Esophagus squamous epithelium (tissue), 5 donors: ENCODE measurements at places on chromosomes 3 and 15. TPM values are rescaled to one million over a fixed set of nuclear protein-coding genes. Genes with fewer than 3 reads are reported as not detected.

The SLC22A13 gene
- total RNA-seq, result not detected

- no peaks in the 10 kb centered on the region for H3K27me3 ChIP-seq
- no peak overlapping the region for H3K4me3 ChIP-seq
- DNase-seq, result no peak
- no peaks in the 10 kb centered on the region for H3K36me3 ChIP-seq
Observed at GRCh38 chr15:41940441-41940857, 31.9 kb downstream of the EHD4 start.

The ACKR2 gene
- 3.1 TPM for total RNA-seq

DNA sequence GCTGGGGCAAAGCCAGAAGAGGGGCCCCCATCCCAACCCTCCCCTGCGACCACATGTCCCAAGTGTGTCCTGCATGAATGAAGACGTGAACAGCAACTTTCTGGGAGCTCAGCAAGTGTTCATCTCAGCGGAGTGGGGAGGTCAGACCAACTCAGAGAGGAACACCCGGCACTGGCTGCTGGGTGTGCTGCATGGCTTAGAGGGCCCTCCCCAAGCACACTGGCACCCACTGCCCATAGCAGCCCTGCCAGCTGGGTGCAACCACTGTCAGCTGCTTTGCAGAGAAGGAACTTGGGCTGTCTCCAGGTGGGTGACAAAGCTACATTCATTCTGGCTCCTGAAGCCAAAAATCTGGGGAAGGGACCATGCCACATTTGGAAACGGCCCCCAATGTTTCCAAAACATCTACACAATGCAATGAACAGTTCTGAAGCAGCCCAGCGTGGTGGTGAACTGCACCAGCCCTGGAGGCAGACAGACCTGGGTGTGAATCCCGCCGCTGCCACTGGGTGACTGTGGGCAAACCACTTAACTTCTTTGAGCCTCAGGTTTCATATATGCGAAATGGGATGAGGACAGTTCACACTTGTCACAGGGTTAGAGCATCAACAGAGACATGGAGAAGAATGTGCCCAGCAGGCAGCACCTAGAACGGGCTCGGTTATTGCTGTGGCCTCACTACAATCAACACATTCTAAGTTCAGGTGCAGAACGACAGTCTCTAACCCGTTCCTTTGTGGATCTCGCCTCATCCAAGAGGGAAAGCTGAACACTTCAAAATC is 145.4 kb downstream of the NUP210 start:
- H3K4me1 ChIP-seq, result peaks cover 26% of the 10 kb centered on the region
- H3K27me3 ChIP-seq, result peaks cover 45% of the 10 kb centered on the region
- no peaks in the 10 kb centered on the region for H3K36me3 ChIP-seq
- no peak overlapping the region for H3K4me3 ChIP-seq
- no peak for DNase-seq

GRCh38 chr3:103672346-103672745 is 1237.5 kb downstream of the ZPLD1 start:
- H3K27me3 ChIP-seq, result no peaks in the 10 kb centered on the region
- no peaks in the 10 kb centered on the region for H3K36me3 ChIP-seq
- H3K4me1 ChIP-seq, result no peaks in the 10 kb centered on the region
- H3K27ac ChIP-seq, result no peak overlapping the region
- no peak for DNase-seq

The TMC3 gene
- not detected for total RNA-seq

DNA sequence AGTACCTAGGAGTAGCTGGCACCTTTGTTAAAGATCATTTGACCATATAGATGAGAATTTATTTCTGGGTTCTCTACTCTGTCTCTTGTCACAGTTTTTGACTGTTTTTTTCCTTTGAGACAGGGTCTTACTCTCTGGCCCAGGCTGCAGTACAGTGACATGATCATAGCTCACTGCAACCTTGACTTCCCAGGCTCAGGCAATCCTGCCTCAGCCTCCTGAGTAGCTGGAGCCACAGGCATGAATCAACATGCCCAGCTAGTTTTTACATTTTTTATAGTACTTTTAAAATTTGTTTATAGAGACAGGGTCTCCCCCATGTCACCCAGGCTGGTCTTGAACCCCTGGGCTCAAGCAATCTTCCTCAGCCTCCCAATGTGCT is 45.0 kb downstream of the BCL2L10 start:
- H3K36me3 ChIP-seq, result no peaks in the 10 kb centered on the region
- H3K4me3 ChIP-seq, result no peak overlapping the region
- H3K27me3 ChIP-seq, result no peaks in the 10 kb centered on the region
- H3K4me1 ChIP-seq, result peaks cover 58% of the 10 kb centered on the region
- no peak for DNase-seq

The UROC1 gene
- not detected for total RNA-seq

The CHDH gene
- total RNA-seq, result 2.1 TPM

DNA sequence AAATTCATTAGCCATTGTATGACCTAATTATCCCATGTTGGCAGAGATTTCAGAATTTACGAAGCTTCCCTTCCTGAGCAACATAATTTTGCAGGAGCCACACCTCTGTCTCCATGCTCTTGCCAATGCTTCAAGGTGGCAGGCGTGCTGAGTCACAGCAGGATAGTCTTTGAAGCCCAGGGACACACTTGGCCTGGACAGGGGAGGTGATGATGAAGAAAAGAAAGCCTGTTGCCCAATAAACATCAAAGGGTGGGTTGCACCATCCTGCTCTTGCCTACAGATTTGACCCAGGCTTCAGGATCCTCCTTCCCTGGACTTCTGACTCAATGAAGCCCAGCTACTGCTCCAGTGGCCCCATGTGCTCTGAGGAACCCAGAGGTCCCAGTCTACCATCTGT is 117.1 kb downstream of the MINAR1 start:
- no peak overlapping the region for H3K27ac ChIP-seq
- no peak for DNase-seq
- no peaks in the 10 kb centered on the region for H3K27me3 ChIP-seq
- no peaks in the 10 kb centered on the region for H3K4me1 ChIP-seq
- no peaks in the 10 kb centered on the region for H3K36me3 ChIP-seq

- H3K4me1 ChIP-seq, result peaks cover 46% of the 10 kb centered on the region
- no peaks in the 10 kb centered on the region for H3K36me3 ChIP-seq
- H3K27ac ChIP-seq, result peak overlapping the region; percentile 85
- peak overlapping the region; percentile 96 for H3K4me3 ChIP-seq
- peaks cover 30% of the 10 kb centered on the region for H3K27me3 ChIP-seq
Observed at GRCh38 chr3:158110658-158111018, 749 bp downstream of the RSRC1 start.

The HCLS1 gene
- 25.8 TPM for total RNA-seq

The MST1R gene
- 5.4 TPM for total RNA-seq

GRCh38 chr3:190877925-190878324 is 15.4 kb upstream of the GMNC start:
- no peak overlapping the region for H3K4me3 ChIP-seq
- no peak overlapping the region for H3K27ac ChIP-seq
- DNase-seq, result no peak
- H3K27me3 ChIP-seq, result no peaks in the 10 kb centered on the region
- no peaks in the 10 kb centered on the region for H3K36me3 ChIP-seq

The DENND4A gene
- total RNA-seq, result 22.3 TPM

The TCF12 gene
- total RNA-seq, result 28.5 TPM

GRCh38 chr3:172687501-172687900 is 23.4 kb downstream of the NCEH1 start:
- H3K27me3 ChIP-seq, result no peaks in the 10 kb centered on the region
- no peak overlapping the region for H3K27ac ChIP-seq
- H3K4me3 ChIP-seq, result no peak overlapping the region
- peaks cover 3% of the 10 kb centered on the region for H3K4me1 ChIP-seq

GRCh38 chr15:30033211-30033610 is 49.5 kb upstream of the GOLGA8J start:
- no peaks in the 10 kb centered on the region for H3K36me3 ChIP-seq
- DNase-seq, result no peak
- no peaks in the 10 kb centered on the region for H3K4me1 ChIP-seq
- no peak overlapping the region for H3K27ac ChIP-seq
- no peaks in the 10 kb centered on the region for H3K27me3 ChIP-seq

GRCh38 chr3:38551026-38551832 is 55.1 kb downstream of the EXOG start:
- H3K27me3 ChIP-seq, result no peaks in the 10 kb centered on the region
- no peak overlapping the region for H3K4me3 ChIP-seq
- no peak overlapping the region for H3K27ac ChIP-seq
- no peaks in the 10 kb centered on the region for H3K4me1 ChIP-seq
- no peak for DNase-seq
- H3K36me3 ChIP-seq, result no peaks in the 10 kb centered on the region

The GNAT1 gene
- total RNA-seq, result not detected

- no peaks in the 10 kb centered on the region for H3K36me3 ChIP-seq
- no peak overlapping the region for H3K4me3 ChIP-seq
- no peak overlapping the region for H3K27ac ChIP-seq
- DNase-seq, result no peak
- H3K27me3 ChIP-seq, result no peaks in the 10 kb centered on the region
Observed at GRCh38 chr15:22735781-22736180, 50.7 kb upstream of the NIPA1 start.

- H3K27ac ChIP-seq, result no peak overlapping the region
- H3K4me1 ChIP-seq, result peaks cover 49% of the 10 kb centered on the region
- H3K4me3 ChIP-seq, result no peak overlapping the region
- H3K36me3 ChIP-seq, result no peaks in the 10 kb centered on the region
Observed at GRCh38 chr3:57778494-57778893, 22.4 kb downstream of the SLMAP start.

The BTD gene
- total RNA-seq, result 7.7 TPM

DNA sequence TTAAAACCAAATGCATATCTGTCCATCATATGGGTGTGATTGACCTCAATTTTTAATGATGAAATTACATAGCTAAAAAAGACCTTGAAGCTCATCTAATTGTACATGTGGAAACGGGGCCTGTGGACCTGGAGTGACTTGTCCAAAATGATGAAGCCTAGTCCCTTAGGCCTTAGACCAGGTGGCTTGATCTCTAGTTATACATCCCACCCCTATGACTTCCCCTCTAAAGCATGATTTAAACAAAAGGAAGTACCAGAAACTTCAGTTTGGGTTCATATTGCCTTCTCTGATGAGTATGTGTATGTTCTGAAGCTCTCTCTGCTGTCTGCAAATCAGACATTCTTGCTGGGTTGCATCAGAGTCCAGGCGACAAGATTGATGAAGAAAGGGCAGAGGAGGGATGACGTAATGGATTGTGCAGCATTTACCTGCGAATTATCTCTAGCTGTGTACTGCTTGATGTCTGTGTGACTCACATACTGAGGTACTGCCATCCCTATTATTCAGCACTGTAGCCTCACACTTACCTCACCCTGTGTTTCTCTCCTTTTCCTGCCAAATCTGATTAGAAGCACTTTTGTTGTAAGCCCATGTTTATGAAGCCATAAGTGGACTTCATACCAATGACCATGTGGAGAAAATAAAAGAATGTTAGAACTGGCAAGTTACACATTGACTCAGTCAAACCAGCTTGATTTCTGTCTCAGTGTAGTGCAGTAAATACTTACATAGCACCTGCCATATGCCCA is 111.5 kb downstream of the FILIP1L start:
- H3K27ac ChIP-seq, result peak overlapping the region; percentile 43
- H3K4me3 ChIP-seq, result no peak overlapping the region
- H3K27me3 ChIP-seq, result no peaks in the 10 kb centered on the region
- no peak for DNase-seq
- no peaks in the 10 kb centered on the region for H3K36me3 ChIP-seq

GRCh38 chr3:101303089-101303731 is 17.2 kb downstream of the IMPG2 start:
- H3K27me3 ChIP-seq, result no peaks in the 10 kb centered on the region
- H3K36me3 ChIP-seq, result no peaks in the 10 kb centered on the region
- H3K4me1 ChIP-seq, result peaks cover 7% of the 10 kb centered on the region

The TMED3 gene
- total RNA-seq, result 155 TPM

DNA sequence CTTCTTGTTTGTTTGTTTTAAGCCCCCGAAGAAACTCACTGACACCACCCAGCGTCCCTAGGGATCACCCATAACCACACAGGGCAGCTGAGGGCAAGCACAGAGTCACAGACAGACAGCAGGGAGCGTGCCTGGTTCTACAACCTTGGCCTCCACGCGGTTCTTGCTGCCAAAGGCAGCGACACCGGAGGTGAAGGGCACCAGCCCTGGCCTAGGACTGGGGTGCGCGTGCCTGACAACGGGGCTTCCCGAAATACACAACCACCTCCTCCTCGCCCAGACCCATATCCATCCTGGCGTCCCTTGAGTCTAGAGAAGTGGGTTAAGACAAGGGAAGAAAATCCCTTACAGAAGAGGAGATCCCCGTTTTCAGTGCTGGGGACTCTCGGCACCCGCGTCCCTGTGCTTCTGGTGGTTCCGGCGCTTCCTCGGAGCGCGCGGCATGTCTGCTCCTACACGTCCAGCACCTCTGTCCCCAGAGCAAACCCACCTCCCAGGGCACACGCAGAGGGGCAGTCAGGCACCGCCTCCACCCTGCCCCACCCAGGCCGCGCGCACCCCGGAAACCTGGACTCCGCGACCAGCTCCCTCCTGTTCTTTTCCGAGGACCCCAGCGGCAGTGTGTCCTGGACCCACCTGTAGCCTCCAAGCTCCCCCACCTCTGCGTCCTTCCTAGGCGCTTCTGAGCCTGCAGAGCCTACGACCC is 911 bp downstream of the RFTN1 start:
- peaks cover 80% of the 10 kb centered on the region for H3K4me1 ChIP-seq
- H3K27me3 ChIP-seq, result no peaks in the 10 kb centered on the region
- H3K27ac ChIP-seq, result peak overlapping the region; percentile 87

GRCh38 chr15:59538494-59538893 is 73.1 kb upstream of the GCNT3 start:
- H3K4me1 ChIP-seq, result no peaks in the 10 kb centered on the region
- no peaks in the 10 kb centered on the region for H3K27me3 ChIP-seq
- no peaks in the 10 kb centered on the region for H3K36me3 ChIP-seq
- no peak for DNase-seq

DNA sequence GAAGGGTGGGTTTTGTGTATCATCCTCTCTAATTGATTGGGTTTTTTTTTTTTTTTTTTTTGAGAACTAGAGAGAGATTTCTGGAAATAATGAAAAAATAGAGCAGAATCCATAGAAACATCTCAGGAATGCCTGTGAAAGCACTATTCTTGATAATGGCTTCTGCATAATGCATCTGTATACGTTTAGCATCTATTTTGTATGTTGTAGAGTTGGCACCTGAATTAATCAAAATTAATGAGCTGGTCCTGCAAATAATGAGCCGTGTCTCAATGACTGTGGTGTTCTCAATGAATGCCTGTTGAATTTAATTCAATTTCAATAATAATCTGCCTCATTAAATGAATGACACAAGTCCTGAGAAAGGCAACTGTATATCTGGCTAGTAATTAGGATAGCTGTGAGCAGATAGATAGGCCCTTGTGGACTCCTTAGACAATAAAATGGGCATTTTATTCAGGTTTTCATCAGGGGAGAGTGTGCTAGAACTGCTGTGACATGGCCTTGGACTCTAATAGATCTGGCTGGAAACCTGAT is 70.5 kb upstream of the WDR72 start:
- no peak overlapping the region for H3K27ac ChIP-seq
- H3K4me1 ChIP-seq, result no peaks in the 10 kb centered on the region
- no peak for DNase-seq
- no peaks in the 10 kb centered on the region for H3K27me3 ChIP-seq
- H3K4me3 ChIP-seq, result no peak overlapping the region

The ROBO1 gene
- total RNA-seq, result 34.1 TPM

The ADAMTS17 gene
- 5.2 TPM for total RNA-seq

The FBXL2 gene
- total RNA-seq, result 4.0 TPM

The CFAP92 gene
- total RNA-seq, result 0.40 TPM

The KNG1 gene
- not detected for total RNA-seq

The SLC38A3 gene
- not detected for total RNA-seq
